ENCODE measurements at places on chromosomes 1 and 21.
A peak's percentile ranks its signal among the peaks of the same experiment; 100 is the strongest.

GRCh38 chr1:224739997-224740684 is 124.0 kb downstream of the CNIH3 start:
- DNase-seq, result no peak

GRCh38 chr1:236273358-236273757 is 8.4 kb downstream of the ERO1B start:
- no peak for DNase-seq

DNA sequence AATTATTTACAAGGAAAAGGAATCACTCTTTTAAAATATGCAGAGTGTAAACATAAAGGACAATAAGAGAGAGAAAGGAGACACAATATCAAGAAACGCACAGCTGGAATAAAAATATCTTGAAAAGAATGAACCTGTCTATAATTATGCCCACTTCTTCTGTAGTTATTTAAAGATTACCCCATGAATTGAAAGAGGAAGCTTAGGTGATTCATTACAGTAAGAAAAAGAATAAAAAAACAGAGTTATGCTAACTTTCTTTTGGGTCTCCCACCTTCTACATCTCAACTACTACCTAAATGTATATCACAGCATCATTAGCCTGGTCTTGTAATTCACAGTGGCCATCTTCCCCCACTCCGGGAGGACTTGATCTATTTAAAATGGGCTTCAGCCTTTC is 182.1 kb downstream of the MRPL39 start:
- DNase-seq, result no peak

DNA sequence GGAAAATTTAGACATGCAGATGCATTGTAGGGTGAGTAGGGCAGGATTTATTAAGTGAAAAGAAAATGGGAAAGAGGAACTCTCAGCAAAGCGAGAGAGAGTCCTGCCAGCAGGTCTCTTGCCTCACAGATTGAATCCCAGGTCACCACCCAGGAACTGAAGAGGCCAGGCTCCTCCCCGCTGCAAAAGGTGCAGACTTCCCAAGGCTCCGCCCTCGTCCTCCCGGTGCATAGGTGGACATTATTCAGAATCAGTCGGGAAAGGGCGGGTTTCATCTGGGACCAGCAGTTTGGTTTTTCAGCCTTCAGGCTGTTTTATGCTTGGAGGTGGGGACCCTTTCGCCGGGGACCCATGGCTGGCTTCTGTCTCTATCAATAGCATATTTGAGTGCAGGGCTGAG is 41.6 kb upstream of the APP start:
- DNase-seq, result no peak

DNA sequence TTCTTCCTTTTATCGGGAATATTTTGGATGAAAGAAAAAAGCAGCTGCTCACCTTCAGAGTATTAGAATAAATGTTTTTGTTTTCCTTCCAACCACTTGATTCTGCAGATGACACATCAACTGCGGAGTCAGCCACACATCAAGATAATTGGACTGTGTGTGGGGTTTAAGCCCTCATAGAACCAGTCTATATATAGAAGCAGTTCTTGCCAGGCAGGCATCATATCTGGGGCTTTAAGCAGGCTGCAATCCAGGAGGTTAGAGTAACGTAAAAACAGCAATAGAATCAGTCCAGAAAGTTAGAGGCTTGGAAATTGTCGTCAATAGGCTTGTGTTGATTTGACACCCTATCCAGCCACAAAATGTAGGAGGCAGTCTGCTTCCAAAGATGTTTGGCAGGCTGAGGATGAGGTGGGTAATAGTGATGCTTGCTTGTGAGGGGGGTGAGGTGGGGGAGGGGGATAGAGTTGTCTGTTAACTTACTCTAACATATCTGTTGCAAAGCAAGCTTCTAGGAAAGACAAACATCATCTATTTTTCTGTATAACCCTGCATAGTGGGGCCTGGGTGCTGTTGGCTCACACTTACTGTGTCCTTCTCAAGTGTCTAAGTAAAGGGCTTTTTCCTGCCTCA is 64.8 kb downstream of the PEX14 start:
- no peak for DNase-seq

DNA sequence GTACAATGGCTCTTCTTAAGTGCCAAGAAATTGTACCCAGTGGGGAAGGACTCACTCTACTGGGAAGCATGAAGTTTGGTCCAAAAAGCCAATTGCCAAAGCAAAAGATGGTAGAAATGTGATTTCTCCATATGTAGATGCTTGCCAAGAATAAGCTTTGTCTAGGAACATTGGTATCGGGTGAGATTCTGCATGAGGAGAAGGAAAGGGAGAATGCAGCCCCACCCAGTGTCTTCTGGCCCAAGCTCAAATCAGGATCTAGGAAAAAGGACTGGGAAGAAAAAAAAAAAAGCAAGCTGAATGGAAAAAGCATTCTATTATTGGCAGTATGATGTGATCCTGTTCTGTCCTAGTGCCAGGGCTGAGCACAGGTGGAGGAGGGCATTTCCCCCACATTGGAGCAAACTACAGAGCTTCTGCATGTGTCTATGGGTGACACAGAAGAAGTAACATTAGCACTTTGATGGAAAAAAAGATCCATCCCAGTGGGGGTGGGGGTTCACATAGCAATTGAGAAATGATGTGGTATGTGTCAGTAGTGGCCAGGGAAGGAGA is 226.6 kb downstream of the KCNH1 start:
- no peak for DNase-seq

GRCh38 chr21:38310646-38311485 is 54.1 kb downstream of the KCNJ15 start:
- peak; percentile 81 for DNase-seq

DNA sequence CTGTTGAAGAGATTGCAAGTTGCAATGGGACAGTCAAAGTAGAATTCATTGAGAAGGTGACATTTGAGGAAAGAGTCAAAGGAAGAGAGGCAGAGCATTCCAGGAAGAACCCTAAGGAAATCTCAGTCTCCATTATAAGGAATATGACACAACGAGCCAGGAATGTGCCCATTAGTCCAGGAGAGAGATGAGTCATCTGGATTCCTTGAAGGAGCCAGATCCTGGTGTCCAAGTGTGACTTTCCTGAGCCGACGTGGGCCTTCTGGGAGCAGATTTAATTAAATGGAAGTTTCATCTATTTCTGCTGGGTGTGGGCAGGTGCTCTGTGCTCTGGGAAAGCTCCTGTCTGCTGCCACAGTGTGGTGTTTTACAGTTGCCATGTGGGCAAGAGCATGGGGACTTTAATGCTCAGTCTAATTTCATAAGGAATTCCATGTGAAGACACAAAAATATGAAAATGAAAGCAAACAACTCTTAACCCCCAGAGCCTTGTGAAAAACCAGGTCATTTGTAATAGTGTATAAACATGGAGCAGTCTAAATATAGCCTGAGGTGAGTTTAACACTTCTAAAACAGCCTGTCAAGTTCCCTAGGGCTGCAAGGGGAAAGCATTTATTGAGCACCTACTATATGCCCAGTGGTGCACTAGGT is 111.4 kb upstream of the ARTN start:
- no peak for DNase-seq

GRCh38 chr1:187871177-187871845 is 1042.6 kb downstream of the PLA2G4A start:
- peak; percentile 68 for DNase-seq

DNA sequence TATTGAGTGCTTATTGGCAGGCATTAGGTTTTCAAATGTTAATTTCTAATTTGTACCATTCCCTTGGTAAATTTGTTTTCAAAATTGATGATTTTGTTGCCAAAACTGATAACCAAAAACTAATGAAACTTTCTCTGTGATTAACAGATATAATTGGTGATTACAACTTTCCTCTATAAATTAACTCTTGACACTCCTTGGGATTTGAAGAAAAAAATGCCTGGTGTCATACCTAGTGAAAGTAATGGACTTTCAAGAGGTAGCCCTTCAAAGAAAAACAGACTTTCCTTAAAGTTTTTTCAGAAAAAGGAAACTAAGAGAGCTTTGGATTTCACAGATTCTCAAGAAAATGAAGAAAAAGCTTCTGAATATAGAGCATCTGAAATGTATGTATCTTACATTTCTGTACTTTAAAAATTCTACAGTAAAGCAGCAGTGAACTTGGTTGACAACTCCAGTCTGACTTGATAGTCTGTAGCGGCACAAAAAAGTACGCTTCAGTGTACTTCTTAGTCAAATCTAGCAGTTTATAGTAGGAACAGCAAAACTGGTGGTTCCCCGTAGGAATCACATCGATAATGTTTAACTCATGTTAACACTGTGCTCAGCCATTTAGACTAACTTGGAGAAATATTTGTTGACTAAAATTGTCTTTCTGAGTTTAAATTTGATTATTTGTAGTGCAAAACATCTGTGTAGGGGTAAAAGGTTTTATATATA is 3.0 kb downstream of the USP1 start:
- DNase-seq, result no peak

DNA sequence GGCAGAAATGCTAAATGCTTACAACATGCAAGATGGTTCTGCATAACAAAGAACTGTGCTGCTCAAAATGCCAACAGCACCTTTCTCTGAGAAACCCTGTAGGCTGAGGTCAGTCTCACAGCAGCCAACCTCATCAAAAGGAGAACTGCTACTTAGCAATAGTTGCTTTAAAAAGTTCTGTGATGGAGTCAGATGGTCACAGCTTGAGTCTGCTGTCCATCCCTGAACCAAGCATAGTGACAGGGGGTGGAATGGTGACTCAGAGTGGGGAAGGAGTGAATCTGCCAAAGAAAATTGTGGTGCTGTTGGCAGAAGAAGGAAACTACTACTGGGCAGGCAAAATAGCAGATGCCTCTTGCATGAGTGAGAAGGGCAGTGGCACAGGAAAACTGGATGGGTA is 106.0 kb upstream of the FAM78B start:
- DNase-seq, result no peak

- no peak for DNase-seq
Observed at GRCh38 chr1:116755066-116755465, 836 bp downstream of the CD2 start.

DNA sequence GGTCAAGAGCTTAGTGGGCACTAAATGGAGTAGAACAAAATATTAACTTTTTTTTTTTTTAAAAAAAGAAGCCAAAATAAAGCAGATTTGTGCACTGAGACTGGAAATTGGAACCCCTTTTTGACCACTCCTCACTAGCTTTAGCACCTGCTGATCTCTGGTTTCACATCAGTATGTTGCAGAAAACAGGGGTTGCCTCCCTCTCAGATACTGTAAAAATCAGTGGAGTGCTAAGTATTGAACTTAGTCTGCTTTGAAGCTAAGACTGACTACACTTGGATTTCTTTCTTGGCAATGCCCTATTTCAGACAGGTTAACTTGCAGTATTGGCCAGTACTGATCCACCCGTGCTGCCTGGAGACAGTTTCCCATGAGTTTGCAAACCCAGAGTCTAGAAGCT is 2.7 kb upstream of the KIAA0040 start:
- DNase-seq, result no peak

DNA sequence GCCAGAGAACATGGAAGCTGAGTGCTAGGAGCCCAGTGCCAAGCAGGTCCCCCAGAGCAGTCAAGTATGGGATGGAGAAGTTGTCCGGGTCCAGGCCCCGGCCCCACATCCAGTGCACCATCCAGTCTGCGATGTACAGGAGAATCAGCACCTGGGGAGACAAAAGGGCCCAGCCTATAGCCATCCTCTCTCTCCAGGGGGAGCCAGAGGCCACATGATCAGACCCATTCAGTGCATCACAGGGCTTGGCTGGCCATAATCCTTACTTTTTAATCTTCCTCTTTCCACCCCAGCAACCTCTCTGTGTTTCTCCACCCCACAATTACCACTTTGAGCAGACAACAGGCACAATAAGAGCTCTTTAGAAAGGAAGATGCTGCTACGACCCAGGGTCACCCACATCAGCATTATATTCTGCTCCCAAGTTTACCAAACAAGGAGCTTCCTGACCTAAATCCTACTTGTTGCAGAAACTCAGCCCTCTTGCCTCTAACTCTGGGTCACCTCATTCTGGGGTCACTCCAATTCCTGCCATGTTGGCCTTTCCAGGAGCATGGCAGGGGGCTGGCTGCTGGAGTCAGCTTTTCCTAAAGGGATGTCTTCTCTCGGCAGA is 16.4 kb upstream of the RAB29 start:
- peak; percentile 64 for DNase-seq

DNA sequence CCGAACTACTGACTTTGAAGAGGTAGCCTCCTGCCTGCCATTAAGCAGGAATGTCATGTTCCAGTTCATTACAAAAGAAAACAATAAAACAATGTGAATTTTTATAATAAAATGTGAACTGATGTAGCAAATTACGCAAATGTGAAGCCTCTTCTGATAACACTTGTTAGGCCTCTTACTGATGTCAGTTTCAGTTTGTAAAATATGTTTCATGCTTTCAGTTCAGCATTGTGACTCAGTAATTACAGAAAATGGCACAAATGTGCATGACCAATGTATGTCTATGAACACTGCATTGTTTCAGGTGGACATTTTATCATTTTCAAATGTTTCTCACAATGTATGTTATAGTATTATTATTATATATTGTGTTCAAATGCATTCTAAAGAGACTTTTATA is 159.8 kb upstream of the SGIP1 start:
- no peak for DNase-seq

DNA sequence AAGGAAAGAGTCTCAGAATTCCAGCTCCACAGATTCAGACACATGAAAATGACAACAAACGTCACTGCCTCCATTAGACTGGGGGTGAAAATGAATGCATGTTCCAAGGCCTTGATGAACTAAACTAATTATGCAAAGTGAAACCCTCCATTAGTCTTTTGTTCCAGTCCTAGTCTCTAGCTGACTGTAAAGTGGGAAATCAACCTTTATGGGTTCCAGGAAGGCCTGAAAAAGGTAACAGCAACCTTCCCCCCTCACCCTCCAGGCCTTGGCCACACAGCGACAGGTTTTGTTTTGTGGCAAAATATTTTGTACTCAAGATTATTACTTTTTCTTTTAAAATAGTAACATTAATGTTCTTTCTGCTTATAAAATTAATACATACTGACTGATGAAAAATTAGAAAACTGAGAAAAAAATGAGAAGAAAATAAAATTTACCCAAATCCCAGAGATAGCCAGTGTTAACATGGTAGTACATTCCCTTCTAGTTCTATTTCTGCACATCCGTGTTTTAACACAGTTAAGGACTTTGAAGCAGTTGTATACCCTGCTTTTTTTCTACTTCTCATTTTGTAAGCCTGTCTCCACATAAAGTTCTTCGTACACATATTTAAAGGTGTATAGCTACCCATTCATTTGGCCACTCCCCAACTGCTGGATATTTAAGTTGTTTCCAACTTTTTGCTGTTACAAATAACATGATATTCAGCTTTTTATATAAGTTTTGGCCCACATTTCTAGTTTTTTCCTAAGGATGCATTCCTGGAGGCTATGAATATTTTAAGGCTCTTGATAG is 60.9 kb downstream of the CD2 start:
- no peak for DNase-seq

Measured in NCI-H1417 (cell line).